ENCODE measurements at places on chromosomes 2 and 18.
A peak's percentile ranks its signal among the peaks of the same experiment; 100 is the strongest.

DNA sequence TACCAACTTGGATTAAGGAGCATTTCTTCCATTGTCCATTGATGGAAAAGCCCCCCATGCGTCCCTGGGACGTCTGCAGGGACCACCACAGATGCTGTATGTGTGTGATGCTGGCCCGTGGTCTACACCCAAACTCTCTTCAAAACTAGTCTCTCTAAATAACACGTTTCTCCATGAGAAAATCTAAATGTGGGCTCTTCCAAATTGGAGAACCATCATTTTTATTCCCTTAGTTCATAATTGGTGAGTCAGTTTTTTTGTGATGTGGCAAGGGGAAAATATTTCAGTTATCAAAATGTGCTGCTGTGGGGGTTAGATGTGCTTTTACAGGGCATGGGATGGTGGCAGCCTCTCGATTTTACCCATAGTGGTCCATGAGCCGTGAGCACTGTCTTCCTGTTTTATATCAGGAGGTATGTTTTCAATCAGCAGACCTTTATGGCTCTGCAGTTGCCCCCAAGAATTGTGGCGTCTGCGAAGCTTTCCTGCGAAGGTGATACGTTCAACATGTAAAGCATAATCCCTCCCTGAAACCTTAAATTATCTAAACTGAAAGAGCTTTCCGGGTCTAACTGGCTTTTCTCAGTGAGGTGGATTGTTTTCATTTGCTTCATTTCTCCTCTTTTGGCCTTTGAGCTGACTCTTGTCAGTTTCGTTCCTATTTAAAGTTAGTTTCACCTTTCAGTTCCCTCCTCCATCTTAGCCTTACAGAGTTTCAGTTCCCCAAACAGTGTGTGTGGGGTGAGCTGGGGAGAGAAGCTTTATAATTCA, 78.4 kb downstream of the SETBP1 start:
- peak; percentile 60 for DNase-seq

- DNase-seq, result no peak
Measured at GRCh38 chr2:176246331-176246730, 22.9 kb upstream of the MTX2 start.

DNA sequence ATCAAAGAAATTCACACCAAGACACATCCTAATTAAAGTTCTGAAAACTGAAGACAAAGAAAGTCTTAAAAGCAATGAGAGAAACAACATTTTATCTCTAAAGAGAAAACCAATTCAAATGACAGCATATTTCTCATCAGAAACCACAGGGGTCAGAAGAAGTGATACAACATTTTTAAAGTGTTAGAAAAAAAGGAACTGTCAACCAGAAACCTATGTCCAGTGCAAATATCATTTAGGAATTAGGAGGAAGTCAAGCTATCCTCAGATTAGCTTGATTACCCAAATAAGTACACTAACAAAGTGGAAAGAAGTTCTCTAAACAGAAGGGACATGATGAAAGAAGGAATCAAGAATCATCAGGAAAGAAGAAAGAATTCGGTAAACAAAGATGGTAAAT, 59.5 kb upstream of the BCL2L11 start:
- DNase-seq, result no peak

GRCh38 chr2:239824866-239825704, 200.1 kb downstream of the NDUFA10 start:
- DNase-seq, result no peak

- no peak for DNase-seq
Measured at GRCh38 chr18:9916077-9916639, 2.3 kb downstream of the VAPA start.

DNA sequence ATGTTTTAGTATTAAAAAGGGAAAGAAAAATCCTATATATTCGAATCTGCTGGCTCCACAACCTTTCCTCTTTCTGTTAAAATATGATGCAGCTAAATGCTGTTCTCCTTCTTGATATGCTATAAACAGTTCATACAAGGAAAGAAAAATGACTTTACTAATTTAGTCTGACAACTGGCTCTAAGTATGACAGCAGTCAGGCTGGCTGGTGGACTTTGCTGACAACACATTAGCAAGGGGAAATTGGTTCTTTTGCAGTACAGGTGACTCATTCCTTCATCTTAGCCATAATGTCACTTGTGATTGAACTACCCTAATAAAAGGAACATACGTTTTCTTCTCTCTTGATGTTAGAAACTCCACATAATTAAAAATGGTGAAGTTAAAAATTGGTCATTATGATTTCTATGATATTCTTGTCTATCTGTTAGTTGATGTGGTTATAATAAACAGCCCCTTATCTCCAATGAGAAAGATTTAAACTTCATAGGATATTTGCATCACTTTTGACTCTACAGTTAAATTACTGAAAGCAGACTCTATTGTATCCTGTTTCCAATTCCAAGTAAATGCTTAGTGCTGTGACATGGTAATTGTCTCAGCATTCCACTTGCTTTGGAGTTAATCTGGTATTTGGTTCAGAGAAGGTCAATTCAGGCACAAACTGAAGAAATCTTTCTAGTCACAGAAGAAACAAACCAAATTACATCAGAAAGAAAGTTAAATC, 315.3 kb upstream of the GULP1 start:
- no peak for DNase-seq

DNA sequence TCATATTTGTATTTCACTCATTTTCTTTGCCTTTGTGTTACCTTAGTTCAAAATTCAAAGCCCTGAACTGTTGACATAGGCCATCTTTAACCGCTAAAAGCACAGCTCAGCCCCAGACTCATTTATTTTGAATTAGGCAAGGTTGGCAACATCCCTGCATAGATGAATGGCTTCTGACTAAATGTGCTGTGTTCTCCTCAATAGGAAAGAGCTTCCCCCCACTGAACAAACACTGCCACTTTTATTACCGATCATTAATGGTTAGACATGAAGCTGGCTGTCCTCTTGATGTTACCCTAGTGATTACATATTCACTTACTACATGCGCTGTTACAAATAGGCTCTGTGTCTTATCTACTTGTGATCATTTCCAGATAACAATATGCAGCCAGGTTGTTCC, 170.7 kb downstream of the ADCYAP1 start:
- no peak for DNase-seq

DNA sequence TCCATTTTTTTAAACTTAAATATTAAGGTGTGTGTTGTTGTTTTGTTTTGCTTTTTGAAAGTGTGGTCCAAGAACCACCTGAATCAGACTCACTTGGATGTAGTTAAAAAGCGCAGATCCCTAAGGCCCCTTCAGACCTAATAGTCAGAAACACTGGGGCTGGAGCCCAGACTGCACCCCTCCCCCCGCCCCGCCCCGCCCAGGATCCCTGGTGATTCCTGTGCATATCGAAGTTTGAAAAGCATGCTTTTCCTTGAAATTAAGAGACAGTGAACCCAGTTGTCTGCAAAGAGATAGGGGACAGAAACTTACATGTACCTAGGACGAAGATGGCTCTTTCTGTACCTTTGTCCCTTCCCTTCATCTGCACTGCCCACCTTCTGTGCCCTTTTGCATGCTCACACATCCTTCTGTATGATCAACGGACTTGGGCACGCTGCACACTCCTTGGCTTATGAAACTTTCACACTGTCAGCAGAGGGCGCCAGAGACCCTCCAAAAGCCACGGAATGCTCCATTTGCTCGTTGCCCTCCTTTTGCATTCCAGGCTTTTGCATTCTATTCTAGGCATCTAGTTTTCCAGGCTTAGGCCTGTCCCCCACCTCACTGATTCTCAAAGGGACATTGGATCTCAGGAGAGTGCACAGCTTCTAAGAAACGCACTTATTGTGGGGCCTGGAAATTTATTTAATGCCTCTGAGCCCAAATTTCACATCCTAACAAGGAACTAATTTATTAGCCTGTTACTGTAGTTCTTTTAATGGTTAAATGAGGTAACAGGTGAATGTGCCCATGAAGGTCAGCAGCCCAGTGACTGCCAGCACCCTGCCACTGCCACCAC, 32.8 kb upstream of the SLC14A1 start:
- DNase-seq, result peak; percentile 85

- no peak for DNase-seq
Measured at GRCh38 chr2:224241001-224241400, 160.9 kb downstream of the FAM124B start.

GRCh38 chr18:33440060-33441043, at the start of gene CCDC178:
Gene CCDC178, minus strand, starts transcription at chr18:33440721. Its CDS starts 28,633 bp downstream, at chr18:33412088.
- DNase-seq, result no peak

DNA sequence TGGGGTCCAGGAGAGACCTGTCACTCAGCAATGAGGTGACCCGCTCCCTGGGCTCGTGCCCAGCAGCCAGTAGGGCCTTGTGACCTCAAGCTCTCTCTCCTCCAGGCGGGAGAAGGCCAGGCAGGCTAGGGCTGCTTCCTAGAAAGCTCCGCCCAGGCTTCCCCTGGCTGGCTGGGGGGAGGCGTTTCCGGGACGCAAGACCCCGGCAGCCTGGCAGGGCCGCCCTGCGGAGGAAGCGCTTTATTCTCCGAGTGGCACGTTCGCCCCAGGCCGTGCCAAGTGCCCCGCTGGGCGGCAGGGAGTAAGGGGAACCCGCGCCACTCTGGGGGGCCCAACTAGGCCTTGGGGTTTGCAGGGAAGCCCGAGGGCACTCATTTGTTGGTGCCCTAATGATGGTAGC, 21.2 kb upstream of the EPAS1 start:
- peak; percentile 51 for DNase-seq

DNA sequence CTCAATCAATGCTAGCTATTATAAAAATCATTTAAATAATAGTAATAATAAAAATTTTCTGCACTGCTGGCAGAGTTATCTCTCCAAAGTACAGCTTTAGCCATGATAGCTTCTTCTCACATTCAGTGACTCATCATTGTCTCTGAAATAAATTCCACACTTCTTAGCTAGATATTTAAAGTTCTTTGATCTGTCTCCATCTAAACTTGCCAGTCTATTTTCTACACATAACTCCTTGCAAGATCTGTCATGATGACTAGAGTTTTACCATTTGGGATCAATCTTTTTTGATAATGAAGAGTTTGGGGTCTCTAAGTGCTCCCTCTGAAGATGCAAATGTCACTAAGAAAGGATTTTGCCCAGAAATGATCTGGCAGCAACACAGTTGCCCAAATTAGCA, 155.4 kb upstream of the LHCGR start:
- DNase-seq, result no peak
